Activated T-cell treated with anti-CD3 and anti-CD28 coated beads for 48 hours (primary cell): ENCODE measurements at places on chromosomes 3 and 15.

GRCh38 chr3:31248563-31248992, 284.1 kb upstream of the STT3B start:
- DNase-seq, result no peak

GRCh38 chr3:105816833-105817232, 52.0 kb downstream of the CBLB start:
- no peak for DNase-seq

- no peak for DNase-seq
Observed at GRCh38 chr3:136270179-136270578, 20.0 kb downstream of the PCCB start.

DNA sequence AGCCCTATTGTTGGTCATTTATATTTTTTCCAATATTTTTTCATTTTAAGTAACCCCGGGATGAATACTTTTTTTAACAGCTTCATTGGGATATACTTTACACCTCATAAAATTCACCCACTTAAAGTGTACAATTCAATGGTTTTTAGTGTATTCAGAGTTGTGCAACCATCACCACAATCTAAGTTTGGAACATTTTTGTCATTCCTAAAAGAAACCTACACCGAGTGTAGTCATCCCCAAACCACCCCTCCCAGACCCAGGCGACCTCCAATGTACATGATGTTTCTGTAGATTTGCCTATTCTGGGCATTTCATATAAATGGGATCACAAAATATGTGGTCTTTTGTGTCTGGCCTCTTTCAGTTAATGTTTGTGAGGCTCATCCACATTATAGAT, 118.3 kb upstream of the FRMD4B start:
- DNase-seq, result no peak

GRCh38 chr3:32655167-32655566, 29.8 kb upstream of the CNOT10 start:
- DNase-seq, result no peak

- DNase-seq, result no peak
Observed at GRCh38 chr15:92053753-92054316, 200.3 kb downstream of the SLCO3A1 start.
